Activated CD4-positive, alpha-beta T cell treated with anti-CD3 and anti-CD28 coated beads for 36 hours (primary cell): ENCODE measurements at places on chromosomes 4 and X.

GRCh38 chr4:108427946-108428485 lies 192.4 kb upstream of the RPL34 start:
- no peak for DNase-seq

DNA sequence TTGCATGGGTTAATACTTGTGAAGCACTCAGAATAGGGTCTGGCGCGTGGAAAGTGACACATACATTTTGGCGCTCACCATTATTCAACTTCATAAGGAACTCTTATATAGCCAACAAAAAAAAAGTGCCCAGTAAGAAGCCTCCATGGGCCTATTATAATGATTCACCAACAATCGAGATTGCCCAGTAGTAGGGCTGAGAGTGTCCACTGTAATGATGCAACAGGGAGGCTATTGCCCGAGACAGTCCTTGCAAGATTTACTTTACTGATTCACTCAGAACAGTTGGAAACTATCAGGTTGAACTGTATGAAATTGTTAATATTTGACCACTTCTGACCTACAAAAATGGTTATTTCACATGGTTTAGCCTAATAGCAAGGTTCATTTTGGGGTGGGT lies 86.0 kb downstream of the PJA1 start:
- DNase-seq = no peak

- peak; percentile 79 for DNase-seq
These were observed 733 bp downstream of the FRYL start for GRCh38 chr4:48779095-48779997.

DNA sequence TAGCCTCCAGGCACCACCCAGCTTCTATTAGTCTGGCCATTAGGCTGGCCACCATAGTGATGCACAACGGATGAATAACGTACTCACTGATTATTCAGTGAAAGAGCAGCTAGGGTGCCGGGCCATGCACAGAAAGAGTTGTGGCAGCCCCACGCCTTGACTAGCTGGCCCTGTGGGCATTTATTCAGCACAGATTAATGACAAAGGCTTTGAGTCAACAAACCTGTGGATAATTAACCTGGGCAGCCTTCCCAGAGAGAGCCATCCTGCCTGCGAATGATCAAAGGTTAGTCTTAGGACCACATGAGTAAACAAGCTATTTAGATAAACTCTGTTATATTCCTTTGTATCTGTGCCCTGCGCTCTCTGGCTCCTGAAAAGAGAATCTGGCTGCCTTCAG lies 37.2 kb downstream of the MAP9 start:
- no peak for DNase-seq

GRCh38 chr4:155785828-155786227 lies 27.0 kb downstream of the GUCY1B1 start:
- DNase-seq = no peak

- DNase-seq = no peak
These were observed 1566.9 kb downstream of the STIM2 start for GRCh38 chr4:28427306-28428085.

- DNase-seq = no peak
These were observed 14.6 kb downstream of the SDAD1 start for GRCh38 chr4:75976177-75976576.

DNA sequence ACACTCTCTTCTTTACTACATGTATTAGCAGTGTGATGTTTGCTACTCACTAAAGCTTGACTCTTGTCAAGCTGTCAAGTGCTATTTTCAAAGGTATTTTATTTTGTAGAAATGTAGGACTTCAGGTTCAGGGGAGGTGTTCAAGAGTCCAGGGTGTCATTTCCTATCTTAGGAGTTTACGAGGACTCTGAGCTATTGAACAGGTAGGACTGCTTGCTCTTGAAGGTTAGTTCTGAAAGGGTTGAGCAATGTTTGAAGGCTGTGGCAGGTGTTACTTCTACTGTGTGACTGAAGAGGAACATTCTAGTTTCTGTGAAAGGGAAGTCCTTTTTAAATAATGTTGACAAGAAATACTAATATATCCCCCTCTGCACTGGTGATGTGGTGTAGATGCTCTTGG lies 1151.2 kb downstream of the PDHA2 start:
- DNase-seq = no peak

- peak; percentile 6 for DNase-seq
These were observed 10.2 kb upstream of the KCNE5 start for GRCh38 chrX:109635146-109635545.

GRCh38 chrX:8711401-8711800 lies 20.5 kb downstream of the ANOS1 start:
- DNase-seq = no peak

GRCh38 chrX:119186763-119187162 lies 49.3 kb upstream of the PGRMC1 start:
- no peak for DNase-seq

DNA sequence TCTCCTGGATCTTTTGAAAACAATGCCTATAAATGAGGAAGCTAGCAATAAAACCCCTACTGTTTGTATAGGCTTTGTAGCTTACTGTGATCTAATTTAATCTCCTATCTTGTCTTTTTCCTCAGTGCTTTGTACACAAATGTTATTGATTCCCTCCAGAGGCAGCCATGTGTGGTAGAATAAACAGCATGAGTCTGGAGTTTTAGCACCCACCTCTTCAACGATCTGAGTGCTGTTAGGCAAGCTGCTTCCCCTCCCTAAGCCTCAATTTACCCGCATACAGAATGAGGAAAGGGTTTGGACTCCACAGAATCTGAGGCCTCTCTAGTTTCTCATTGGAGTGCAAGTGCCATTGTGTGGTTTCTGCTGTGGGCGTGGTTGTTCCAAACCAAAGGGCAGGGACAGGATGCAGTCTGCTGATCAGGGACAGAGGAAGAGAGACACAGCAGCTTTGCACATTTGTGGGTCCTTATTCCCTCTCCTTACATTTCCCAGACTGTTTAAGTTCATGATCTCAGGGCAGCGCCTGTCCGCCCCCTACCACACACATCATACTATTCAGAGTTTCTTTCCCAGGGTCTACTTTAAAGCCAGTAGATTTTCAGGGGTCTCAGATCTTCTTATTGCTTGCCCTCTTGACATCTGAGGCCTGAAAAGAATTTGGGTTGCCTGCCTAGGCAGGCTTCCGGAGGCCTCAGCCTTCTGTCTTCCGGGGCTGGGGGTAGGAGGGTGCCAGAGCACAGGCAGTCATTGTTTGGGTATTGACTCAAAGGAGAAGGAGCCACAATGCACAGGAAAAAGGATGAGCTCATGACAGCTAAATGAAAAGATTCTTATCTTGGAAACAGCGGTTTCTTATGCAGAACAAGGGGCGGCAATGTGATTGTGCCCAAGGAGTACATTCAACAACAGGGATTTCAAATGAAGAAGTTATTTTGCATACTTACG lies 114.9 kb upstream of the TEX13D start:
- peak; percentile 79 for DNase-seq

DNA sequence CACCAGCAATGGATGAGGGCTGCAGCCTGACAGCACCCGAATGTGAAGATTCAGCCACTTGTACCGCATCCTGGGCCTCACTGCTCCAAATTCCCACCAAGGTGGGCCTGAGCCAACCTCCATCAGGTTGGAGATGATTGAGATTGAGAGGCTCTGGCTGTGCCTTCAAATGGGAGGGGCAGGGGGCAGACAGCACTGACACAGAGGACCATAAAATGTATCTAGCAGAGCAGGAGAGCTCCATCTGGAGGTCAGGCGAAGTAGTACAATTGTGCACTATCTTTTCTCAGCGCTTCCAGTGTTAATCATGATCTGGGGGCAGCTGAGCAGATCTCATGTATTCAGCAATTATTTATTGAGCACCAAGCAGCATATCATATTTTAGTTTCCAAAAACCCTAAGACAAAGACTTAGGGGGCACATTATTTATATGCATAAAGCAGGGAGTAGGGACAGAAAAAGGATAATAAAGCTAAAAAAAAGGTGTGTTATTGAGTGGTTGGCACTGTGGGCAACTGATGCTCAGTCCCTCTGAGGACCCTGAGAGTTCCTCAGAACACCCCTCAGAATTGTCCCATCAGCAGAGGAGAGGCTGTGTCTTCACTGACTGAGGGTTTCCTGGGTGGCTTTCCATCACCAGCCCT lies 31.6 kb upstream of the C1QTNF7 start:
- peak; percentile 79 for DNase-seq

GRCh38 chrX:124342174-124342867 lies 4.0 kb upstream of the SH2D1A start:
- no peak for DNase-seq

- DNase-seq = peak; percentile 17
These were observed 775 bp upstream of the YIPF6 start for GRCh38 chrX:68498044-68498507.

- DNase-seq = no peak
These were observed 928.9 kb downstream of the ARAP2 start for GRCh38 chr4:35315419-35315818.

DNA sequence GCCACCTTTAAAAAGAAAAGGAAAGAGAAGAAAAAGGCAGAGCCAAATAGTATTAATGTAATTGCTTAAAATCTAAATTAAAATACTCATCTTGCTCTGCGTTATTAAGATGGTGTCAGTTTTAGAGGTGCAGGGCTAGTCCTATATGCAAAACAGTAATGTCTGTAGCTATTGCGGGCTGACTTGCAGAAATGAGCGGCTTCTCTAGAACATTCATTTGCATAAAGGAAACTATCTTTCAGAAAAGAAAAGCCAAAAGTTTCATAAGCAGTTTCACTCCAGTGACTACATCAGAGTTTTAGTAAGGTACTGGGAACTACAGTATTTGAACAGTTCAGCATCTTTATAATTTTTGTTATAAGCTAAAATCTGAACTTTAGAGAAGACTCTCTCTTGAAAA lies 6.0 kb downstream of the SMAD1 start:
- peak; percentile 62 for DNase-seq

- DNase-seq = no peak
These were observed 15.1 kb upstream of the PPP2R2C start for GRCh38 chr4:6487466-6487865.

DNA sequence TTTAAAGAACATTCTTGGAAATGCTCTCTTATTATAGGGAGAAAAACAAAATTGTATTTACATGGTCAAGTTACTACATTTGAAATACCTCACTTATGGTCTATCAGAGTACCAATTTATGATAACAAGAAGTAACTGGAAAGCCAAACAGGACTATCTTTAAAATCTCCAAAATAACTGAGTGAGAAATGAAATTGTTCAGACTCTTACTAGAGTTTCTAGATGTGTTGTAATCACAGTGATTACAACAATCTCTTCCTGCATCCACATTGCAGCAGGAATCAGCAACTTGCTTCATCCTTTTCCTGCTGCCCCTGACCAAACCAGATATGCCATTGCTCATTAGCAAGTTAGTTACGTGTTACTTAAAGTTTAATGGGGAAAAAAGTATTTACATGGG lies 245.2 kb upstream of the SMIM31 start:
- DNase-seq = no peak

- no peak for DNase-seq
These were observed 17.1 kb downstream of the GPR34 start for GRCh38 chrX:41705680-41706374.

- no peak for DNase-seq
These were observed 1009.8 kb upstream of the SLIT2 start for GRCh38 chr4:19241895-19242294.

- no peak for DNase-seq
These were observed 872 bp downstream of the G6PD start for GRCh38 chrX:154545673-154546274.

DNA sequence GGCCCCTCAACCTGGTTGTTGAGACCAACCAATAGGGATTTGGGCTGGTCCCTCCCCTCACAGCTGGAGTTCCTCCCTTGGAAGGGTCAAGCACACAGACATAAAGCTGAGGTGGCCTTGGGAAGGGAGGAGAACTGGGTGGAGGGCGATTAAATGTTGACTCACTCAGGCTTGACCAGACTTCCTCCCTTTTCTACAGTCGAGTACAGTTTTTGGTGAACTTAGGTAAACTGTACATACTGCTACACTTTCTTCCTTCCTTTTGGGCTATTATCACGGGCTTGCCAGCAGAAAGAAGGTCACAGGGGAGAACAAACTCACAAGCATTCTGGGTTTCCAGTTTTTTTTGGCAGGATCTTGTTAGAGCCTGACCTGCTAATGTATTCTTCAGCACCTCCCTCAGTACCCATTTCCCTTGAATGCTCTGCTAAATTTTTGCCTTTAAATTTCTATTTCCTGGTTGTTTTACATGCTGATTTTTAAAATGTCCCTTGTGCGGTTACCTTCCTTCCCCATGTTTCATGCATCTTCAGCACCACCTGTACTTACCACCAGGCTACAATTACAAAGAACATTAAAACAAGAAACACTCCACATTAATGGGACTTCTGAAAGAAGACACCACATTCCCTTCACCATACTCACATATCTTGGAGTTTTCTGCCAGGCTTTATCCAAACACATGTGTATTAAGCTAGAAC lies 135.2 kb upstream of the RASGEF1B start:
- DNase-seq = no peak

DNA sequence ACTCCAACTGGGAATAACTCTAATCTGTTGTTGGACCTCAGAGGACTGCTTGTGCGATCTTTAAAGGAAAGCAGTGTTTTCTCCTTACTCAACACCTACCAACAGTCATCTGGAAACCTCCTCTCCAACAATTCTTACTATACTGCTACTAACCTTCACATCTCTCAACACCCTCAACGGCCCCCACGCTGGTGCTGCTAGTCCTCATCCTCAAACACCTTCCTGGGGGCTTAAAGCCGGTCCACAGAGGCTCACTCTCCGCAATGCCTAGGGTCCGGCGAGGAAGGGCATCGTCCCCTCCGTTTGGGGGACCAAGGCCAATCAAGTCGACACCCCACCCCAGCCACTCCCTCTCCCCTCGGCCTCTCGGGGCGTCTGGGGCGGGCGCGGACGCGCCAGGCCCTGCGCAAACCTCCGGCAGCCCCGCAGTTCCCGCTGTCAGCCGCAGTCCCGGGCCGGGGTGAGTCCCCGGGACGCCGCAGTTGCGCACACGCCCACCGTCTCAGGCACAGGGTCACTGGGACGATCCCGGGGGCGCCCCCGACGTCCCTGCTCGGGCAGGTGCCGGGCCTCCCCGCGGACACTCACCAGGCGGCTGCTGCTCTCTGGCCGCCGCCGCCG lies 418 bp downstream of the TAB3 start:
- DNase-seq = peak; percentile 62

DNA sequence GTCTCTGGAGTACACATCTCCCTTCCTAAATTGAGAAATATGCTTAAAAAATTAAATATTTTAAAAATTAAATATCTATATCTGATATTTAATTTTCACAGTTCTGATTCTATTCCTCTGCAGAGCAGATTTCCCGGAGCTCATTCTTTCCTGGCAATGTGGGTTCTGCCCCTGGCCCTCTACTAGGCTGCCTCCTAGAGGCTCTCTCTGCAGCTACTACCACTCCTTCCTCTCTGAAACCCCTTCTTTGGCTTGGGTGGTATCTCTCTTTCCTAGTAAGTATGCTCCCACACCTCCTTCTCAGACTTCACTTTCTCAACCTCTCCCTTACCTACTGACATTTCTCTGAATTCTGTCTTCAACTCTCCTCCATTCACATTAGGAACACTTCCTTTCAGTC lies 45.3 kb downstream of the RPGR start:
- no peak for DNase-seq
